ENCODE measurements at places on chromosomes 3 and 15.
A peak's percentile ranks its signal among the peaks of the same experiment; 100 is the strongest.

DNA sequence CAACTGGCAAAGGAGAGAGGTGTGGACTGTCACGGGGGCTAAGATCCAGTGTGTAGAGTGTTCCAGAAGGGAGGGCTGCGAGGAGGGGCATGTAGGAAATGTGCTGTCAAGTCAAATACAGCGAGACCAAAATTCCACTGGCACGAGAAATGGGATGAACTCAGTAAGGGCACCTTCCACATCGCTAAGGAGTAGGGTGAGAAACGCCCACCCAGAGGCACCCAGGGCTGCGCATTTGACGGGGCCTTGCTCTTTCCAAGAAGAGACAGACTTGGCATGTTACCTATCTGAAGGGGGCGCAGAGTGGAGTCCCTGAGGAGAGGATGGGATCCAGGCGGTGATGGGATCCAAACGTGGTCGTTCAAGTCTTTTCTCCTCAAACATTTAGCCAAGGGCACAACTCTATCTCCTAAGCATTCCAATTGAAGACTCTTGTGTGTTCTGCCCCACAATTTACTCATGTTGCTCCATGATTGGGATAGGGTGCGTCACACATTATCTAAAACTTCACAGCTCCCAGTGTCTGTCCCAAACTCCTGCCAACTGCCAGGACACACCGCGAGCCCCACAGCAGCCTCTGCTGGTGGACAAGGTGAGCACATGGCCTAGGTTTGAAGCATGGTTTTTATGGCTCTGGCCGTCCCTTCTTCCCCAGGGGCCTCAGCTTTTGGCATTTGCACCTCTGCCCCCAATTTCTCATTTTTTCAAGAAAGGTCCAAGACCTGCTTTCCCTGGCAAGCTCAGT lies 7.6 kb downstream of the SELENOS start:
- DNase-seq = peak; percentile 66

GRCh38 chr3:190436331-190436730 lies 13.4 kb downstream of the TMEM207 start:
- DNase-seq = no peak

GRCh38 chr3:194405766-194406165 lies 6.7 kb upstream of the GP5 start:
- no peak for DNase-seq

GRCh38 chr15:72182673-72183072 lies 14.9 kb downstream of the GRAMD2A start:
- no peak for DNase-seq

DNA sequence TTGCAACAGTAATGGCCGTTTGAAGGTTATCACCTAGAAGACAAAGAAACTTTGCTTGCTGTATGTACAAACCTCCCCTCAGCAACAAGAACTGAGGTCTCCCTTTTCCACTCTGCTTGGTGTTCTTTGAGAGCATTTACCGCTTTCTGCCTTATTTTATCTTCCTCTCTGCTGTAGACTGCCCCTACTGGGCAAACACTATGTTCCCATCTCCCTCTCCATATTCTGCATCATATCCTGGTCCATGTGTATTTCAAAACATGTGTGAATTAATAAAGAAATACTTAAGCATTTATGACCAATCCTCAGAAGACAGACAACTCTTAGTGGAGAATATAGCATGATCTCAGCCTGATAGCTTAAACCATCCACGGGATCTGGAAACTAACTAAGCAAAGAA lies 64.4 kb downstream of the ATP13A5 start:
- no peak for DNase-seq

- no peak for DNase-seq
Measured at GRCh38 chr3:64732576-64732975, 44.8 kb upstream of the ADAMTS9 start.

DNA sequence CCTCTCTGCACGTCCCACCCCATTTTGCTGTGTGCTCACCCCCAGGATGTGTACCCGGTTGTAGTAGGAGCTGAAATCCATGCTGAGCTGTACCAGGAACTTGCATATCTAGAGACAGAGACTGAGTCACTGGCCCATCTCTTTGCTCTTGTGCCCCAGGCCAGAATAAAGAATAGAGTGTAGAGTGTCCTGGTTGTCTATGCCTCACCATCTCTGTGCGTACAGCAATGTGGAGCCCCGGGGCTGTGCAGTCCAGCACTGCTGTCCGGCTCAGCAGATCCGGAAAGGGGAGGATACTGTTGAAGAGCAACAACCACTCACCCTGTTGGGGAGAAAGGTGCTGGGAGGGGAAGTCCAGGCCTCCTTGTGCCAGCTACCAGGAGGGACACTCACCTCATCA lies 2.6 kb downstream of the DALRD3 start:
- DNase-seq = no peak

GRCh38 chr15:89860431-89860830 lies 33.4 kb downstream of the AP3S2 start:
- no peak for DNase-seq

GRCh38 chr3:168736202-168736601 lies 640.5 kb upstream of the GOLIM4 start:
- DNase-seq = no peak

- DNase-seq = no peak
Measured at GRCh38 chr3:8481380-8481779, 20.2 kb upstream of the LMCD1 start.

DNA sequence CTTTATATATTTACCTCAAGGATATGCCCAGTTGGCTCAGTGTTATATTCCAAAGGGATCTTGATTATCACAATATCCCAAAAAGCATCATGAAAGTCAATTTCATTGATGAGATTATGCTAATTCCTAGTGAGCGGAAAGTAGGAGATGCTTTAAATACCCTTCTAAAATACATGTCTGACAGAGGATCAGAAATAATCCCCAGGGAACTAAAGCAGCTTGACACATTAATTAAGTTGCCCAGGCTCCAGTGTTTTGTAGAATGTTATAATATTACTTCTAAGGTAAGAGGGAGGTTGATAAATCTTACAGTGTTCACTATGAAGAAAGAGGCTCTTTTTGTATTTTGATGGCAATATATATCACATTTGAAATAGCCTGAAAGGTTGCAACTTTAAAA lies 767.5 kb upstream of the ROBO1 start:
- DNase-seq = no peak

DNA sequence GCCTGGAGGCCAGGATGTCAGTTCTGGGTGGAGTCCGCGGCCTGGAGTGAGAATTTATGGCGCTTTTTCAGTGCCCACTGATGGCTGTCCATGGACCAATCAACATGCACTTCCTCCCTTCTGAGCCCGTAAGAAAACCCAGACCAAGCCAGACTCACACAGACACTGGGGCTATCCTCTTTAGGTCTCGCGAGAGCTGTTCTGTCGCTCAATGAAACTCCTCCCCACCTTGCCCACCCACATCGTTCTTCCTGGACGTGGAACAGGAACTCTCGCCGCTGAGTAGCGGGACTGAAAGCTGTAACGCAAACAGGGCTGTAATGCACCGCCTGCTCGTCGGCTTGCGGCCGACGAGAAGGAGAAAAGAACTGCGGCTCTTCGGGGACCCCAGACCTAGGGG lies 833.0 kb upstream of the CADM2 start:
- DNase-seq = no peak

- no peak for DNase-seq
Measured at GRCh38 chr15:67422296-67422695, 98.6 kb upstream of the C15orf61 start.

- peak; percentile 37 for DNase-seq
Measured at GRCh38 chr15:101597360-101597928, 54.7 kb downstream of the TM2D3 start.

GRCh38 chr3:25021816-25022215 lies 406.2 kb upstream of the RARB start:
- DNase-seq = no peak

DNA sequence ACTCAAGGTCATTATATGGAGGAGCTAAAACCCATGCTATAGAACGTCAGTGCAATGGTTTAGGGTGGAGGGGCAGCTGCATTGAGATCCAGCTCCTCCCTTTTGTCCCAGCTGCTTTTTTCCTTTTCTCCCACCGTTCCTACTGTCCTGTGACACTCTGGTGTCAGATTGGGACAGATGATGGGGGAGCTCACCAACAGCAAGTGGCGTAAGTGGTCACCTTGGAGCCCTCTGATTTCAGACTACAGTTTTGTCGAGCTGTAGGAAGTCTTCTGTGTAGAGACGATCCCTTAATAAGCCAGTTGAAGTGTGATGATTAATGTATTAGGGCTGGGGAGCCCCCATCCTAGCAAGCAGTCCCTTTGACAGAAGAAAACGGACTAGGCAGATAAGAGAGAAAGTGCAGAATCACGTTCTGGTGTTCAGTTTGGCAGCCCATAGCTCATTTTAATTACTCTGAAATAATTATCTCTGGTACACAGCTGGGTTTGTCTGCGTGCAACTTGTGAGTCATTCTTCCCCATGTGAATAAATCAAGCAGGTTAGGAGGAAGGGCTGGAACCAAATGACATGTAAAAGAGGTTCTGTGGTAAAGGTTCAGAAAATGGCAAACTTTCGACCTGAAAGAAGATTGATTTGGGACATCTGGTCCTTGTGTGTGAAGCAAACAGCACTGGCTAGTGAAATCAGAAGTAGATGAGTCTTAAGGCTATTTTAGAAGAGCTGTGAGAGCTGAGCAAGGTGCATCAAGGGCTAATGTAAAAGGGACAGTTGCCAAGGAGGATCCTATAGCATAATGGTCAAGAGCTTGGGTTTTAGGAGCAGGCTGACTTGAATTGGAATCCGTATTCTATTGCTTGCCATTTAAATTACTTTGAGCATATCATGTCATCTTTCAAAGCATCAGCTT lies 241.4 kb downstream of the EDEM1 start:
- DNase-seq = no peak

GRCh38 chr3:55471522-55472280 lies 15.4 kb downstream of the WNT5A start:
- peak; percentile 82 for DNase-seq

DNA sequence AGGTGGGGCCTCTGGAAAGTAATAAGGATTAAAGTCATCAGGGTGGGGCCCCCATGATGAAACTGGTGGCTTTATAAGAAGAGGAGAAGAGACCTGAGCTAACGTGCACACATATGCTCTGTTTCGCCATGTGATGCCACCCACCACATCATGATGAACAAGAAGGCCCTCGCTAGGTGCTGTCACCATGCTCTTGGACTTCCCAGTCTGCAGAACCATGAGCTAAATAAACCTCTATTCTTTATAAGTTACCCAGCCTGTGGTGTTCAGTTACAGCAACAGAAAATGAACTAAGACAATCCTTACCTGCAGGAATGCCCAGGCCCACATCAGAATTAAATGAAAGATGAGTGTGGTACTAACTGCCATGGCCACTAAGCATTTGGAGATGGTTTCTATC lies 79.8 kb downstream of the ADCY5 start:
- no peak for DNase-seq

DNA sequence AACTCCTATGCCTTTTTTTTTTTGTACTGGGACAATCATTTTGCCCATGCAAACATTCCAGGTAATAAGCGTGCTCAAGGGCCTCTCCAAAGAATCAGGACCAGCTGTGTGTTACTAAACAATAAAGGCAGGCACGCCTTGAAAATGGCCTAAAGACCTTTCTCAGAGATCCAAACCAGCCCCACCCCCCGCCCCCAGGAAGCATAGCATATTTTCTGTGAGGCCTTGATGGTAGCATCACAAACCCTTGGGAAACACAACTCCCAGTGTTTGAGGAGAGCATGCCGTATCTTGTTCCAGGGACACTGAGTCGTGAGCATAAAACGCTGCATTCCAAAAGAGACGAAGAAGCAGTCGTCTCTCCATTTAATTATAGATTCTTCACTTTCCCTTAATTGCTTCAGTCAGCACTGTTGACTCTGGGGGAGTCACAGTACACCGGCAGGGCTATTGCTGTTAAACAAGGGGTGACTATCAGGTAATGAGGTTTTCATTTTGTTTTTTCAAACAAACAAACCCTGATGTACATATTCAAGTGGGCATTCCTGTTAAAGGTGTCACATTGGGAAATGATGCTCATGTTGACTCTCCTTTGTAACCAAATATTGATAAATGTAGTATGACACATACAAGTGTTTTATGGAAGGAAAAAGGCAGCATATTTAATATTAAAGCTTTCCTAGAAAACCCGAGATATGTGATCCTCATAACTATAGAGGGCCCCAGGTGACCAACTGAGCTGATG lies 4.4 kb upstream of the TPM1 start:
- DNase-seq = no peak

DNA sequence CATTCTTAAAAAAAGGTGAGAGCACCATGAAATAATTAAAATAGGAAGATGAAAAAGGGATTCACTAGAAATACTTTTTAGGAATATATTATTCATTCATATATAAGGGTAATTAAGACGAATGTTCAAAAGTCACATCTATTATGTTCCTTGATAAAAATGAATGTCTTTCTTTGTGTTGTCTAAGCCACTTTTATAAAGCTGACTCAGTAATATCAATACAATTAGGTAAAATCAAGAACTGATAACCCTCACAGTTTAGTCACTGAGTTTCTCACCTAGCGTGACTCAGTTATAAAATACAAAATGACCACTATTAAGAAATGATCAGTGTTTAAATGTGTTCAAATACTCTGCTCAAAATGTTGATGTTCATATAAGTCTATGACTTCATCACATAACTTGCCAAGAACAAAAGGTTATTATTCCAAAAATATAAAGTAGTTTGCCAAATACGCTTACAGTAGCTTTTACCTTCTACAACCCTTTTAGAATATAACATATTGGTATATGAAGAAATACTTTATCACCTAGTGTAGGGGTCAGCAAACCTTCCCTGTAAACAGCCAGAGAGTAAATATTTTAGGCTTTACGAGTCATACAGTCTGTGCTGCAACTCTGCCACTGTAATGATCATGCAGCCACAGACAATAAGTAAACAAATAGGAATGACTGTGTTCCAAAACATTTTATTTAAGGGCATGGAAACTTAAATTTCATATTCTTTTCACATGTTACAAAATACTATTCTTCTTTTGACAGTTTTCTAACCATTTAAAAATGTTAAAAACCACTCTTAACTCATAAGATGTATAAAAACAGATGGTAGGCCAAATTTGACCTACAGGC lies 369.8 kb downstream of the TBC1D5 start:
- DNase-seq = no peak

- DNase-seq = no peak
Measured at GRCh38 chr3:139292192-139292591, 51.6 kb upstream of the MRPS22 start.

DNA sequence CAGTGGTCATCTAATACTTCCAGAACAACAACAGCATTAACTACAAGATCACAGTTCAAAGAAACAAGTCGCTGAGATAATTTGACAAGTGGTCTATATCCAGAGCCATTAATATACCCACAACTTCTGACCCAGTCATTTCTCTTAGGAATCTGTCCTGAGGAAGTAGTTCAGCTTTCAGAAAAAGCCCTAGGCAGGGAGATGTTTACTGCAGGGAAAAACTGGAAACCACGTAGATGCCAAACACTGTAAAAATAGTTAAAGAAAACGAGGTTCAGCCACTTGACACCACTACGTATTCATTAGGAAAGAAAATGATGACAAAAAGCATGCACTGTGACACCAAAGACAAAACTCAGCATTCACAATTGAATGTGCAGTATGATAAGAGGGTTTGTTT lies 22.3 kb upstream of the CDCP1 start:
- no peak for DNase-seq

GRCh38 chr3:154098376-154098775 lies 22.8 kb upstream of the ARHGEF26 start:
- DNase-seq = no peak
